ENCODE measurements at places on chromosomes 1 and 21.

- DNase-seq = no peak
Observed at GRCh38 chr1:41466146-41466545, 18.3 kb downstream of the EDN2 start.

GRCh38 chr1:174836543-174836942 is 163.2 kb upstream of the CACYBP start:
- no peak for DNase-seq

DNA sequence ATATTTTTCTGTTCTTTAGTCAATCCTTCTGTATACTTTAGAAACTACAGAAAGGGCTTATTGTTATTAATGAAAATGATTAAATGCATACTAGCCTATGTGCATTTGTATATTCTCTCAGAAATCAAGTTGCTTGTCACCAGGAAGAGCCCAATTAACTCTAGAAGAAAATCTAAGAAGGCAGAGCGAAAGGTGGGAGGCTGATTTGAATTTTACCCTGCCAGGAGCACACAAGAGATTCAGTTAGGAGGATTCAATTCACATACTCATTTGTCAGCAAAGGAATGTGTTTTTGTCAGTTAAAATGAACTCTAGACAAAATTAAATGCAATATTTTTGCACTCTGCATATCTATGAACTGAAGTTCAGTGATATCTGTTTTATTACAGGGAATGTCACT is 411.8 kb downstream of the KCNT2 start:
- no peak for DNase-seq

GRCh38 chr21:46100020-46100419 is 2.1 kb downstream of the COL6A2 start:
- no peak for DNase-seq

- no peak for DNase-seq
Observed at GRCh38 chr1:81889166-81889565, 88.4 kb downstream of the ADGRL2 start.

GRCh38 chr1:82284213-82284612 is 483.5 kb downstream of the ADGRL2 start:
- DNase-seq = no peak

DNA sequence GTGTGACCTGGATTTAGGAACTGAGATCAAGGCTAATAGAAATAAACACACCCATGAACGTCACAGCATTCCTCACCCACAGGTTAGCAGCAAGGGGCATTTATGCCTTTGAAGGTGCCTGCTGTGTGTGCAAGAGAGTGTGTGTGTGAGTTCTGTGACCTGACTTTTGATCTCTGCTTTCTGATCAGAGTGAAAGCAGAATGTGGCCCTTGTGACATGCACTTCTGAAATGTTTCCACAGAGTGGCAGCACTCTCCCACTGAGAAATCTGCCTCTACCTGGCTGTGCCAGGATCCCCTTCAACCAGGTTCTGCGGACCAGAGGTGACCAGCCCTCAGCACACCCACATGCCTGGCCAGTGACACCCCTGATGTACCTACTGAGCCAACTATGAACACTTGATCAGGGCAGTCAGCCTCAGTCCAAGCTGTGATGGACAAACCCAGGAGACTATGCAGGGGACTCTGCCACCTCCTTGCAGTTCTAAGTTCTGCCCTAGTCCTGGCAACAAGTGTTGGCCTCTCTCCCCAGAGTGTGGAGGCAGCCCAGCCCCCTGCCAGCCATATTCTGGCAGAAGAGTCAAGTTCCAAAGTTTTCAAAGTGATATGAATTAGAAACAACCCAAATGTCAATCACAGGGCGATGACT is 41.0 kb downstream of the RXRG start:
- DNase-seq = peak; percentile 18
